ENCODE measurements at places on chromosomes 13 and 19.

DNA sequence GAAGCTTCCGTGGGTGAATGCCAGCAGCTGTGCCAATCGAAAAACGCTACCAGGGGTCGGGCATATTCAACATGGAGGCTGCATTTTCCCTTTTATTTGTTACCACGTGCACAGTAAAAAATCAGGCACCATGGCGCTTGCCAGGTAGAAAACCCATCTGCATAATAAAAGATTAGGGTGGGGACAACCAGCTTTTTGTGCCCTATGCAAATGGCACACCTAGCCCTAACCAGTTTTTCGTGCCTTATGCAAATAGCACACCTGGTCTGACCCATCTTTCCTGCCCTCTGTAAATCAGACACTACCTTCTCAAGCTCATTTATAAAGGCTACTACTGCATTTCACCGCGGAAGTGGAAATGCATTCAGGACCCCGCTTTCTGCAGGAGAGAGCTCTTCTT, 62.1 kb upstream of the FREM2 start:
- no peak for DNase-seq

DNA sequence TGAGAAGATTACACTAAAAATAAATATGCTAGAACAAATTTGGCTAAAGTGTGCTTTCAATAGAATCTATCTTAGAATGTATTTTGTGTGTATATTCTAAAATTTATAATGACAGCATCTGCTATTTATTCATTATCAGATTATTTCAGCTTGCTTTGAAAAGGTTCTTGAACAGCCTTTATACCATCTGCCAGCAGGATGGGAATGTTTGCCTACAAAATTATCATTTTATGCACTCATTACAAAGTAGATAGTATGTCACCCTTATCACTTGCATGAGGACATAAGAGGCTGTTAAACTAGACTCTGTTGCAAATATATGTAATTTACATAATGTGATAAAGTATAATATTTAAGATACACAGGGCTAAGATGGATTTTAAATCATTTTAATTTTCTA, 1286.9 kb upstream of the PCDH20 start:
- no peak for DNase-seq

DNA sequence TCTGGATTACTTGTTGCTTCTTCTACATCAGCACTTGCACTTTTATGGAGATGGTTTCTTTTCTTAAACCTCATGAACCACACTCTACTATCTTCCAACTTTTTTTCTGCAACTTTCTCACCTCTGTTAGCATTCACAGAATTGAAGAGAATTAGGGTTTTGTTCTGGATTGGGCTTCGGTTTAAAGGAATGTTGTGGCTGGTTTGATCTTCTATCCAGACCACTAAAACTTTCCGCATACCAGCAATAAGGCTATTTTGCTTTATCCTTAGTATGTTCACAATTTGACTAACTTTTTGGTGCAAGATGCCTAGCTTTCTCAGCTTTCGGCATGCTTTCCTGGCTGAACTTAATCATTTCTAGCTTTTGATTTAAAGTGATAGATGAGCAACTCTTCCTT, 666.7 kb upstream of the MIR17HG start:
- no peak for DNase-seq

- no peak for DNase-seq
Observed at GRCh38 chr13:67642657-67643056, 412.5 kb upstream of the PCDH9 start.

- no peak for DNase-seq
Observed at GRCh38 chr19:41707502-41707812, 969 bp upstream of the CEACAM5 start.

DNA sequence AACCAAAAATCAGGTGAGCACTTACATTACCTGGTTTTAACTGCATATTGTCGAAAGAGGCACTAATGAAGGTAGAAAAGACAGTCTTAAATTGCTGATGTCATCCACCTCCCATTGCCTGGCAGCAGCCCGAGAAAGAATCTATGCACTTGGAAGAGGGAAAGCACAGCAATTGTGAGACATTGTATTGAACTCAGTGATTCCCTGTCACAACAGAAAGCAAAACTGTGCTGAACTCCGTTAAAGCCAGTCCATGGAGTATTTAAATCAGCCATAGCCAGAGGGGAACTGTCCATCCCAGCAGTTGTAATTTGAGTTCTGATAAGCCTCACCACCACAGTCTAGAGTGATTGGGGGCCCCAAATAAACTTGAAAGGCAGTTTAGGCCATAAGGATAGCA, 466.6 kb upstream of the PCDH9 start:
- no peak for DNase-seq

DNA sequence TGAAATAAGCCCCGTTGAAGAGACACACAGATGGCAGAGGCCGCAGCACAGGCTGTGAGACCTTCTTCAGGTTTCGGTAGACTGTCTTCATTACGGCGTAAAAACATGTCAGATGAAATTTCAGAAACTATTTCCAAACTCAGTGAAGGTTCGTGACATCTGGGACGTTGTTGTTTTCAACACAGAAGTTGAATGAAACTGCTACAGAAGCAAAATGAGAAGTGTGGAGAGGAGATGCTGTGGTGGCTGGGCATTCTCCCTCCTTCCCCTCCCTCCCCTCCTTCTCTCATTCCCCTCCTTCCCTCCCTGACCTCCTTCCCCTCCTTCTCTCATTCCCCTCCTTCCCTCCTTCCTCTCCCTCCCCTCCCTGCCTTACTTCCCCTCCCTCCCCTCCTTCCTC, 113.6 kb downstream of the ATP11A start:
- DNase-seq: no peak

DNA sequence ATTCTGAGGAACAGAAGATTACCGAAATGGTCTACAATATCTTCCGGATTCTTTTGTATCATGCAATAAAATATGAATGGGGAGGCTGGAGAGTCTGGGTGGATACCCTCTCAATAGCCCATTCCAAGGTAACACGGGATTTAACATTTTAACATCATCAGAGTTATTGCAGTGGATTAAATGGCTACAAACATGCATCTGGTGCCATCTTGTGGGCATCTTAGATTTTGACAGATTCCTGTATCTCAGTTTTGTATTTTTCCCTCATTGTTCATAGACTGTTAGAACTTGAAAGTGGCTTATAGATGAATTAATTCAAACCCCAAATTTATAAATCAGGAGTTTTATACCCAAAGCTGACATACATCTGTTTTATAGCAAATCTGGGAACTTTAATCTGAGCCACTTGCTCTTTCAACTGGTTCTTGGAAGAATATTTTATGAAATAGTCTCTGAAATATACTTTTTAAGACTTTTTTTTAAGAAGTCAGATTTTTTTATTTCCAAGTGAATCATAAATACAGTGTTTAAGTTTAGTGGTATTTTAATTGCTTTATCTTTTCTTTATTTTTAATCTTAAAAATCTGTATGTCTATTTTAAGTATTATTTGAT, 215.2 kb downstream of the NBEA start:
- DNase-seq: no peak

GRCh38 chr19:7792281-7792680, 29.2 kb downstream of the CLEC4M start:
- no peak for DNase-seq

DNA sequence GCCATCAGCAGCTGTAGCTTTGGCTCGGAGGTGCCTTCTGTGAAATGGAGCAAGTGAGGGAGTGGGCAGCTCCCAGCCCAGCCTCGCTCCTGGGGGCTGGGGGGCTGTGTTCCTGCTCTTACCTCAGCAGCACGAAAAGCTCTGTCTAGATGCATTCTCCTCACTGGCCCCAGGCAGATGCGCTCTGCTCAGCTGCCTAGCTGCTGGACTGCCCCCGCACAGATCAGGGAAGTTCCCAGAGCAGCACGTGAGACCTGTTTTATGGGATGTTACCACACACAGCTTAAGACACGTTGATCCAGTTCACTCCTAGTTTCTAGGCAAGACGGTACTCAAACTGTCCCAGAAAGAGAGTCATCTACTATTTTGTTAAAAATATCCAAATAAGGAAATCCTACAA, 13.6 kb downstream of the LCP1 start:
- peak; percentile 53 for DNase-seq

DNA sequence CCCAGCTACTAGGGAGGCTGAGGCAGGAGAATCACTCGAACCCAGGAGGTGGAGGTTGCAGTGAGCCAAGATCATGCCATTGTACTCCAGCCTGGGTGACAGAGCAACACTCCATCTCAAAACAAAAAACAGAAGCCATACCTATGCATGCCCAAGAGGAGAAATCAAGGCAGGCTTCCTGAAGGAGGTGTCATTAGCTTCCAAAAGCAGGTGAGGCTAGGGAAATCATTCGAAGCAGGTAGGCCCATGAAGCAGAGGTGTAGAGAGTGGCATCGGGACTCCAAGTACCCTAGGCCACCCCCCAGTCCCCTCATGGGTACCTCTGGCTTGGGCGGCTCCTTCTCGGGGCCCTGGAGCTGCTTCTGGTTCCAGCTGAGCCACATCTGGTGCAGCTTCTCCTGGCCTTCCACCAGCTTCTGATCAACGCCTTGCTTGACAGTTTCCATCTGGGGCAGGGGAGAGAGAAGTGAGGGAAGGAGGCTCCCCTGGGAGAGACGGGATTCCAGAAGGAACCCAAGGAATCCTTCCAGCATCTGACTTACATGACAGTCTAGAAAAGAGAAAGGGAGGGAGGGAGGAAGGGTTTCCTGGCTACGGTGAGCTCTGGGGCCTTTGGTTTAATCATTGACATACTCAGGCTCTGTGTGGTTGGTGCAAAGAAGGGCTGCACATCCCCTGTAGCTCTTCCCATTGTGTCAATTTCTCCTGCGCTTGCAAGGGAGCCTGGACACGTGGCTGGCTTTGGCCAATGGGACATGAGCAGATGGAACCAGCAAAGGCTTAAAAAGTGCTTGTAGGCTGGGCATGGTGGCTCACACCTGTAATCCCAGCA, 13.1 kb upstream of the TICAM1 start:
- DNase-seq: no peak

DNA sequence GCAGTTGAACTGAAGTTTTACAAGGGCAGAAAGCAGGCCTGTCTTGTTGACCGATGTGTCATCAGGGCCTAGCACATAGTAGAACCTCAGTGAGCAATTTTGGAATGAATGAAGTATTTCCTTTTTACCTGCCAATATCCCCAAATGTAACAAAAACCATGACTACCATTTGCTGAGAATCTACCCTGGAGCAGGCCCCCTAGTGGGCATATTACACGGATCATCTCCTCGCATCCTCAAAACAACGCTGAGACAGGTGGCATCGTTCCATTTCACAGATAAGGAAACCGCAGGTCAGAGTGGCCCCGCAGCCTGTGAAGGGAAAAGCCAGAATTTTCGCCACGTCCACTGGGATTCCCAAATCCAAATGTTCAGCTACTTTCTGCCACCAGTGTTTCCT, 77.9 kb downstream of the CACNA1A start:
- DNase-seq: peak; percentile 2

- no peak for DNase-seq
Observed at GRCh38 chr19:47509973-47510372, 4.9 kb downstream of the NAPA start.

DNA sequence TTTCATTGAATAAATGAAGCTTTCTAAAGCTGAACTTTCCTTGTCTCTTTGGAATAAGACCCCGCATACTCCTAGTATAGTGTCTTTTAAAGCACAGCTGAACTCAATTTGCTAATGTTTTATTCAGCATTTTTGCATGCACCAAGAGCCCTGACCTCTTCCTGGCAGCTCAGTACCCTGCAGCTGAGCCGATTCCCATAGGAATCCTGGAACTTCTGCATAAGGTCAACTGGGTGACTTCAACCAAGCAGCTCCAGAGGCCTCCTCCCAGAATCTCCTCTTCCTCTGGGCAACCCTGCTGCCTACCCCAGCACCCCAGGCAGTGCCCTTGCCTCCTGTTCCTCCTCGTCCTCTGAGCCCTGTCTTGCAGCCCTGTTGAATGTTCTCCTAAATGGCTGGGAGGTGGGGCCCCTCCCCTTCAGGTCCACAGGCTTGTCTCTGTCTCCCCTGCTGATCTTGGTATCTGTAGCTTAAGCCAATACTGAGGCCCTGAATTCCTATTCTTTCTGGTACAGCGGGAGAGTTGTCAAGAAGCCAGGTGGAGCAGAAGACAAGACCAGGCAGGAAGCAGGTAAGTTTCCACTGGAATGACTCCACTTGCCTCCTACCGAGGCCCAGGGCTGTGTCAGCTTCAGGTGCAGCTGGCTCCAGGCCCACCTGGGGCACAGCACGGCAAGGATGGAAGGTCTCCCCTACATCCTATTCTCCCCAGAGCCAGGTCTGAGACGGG, 23.6 kb upstream of the CCDC124 start:
- DNase-seq: no peak

DNA sequence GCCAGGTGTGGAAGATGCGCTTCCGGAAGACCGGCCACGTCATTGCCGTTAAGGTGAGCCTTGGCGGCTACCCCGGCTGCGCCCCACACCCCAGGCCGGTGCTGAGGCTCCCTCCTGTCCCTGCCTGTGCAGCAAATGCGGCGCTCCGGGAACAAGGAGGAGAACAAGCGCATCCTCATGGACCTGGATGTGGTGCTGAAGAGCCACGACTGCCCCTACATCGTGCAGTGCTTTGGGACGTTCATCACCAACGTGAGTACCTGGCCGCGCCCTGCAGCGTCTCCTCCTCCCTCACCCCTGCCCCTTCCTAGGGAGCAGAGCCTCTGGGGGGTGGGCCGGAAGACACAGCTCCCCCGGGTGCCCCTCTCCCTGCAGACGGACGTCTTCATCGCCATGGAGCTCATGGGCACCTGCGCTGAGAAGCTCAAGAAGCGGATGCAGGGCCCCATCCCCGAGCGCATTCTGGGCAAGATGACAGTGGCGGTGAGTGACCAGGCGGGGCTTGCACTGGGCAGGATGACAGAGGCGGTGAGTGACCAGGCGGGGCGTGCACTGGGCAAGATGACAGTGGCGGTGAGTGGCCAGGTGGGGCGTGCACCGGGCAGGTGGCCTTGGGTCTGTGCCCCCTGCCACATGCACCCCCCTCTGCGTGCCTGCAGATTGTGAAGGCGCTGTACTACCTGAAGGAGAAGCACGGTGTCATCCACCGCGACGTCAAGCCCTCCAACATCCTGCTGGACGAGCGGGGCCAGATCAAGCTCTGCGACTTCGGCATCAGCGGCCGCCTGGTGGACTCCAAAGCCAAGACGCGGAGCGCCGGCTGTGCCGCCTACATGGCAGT, 4.1 kb upstream of the TGFBR3L start:
- no peak for DNase-seq

DNA sequence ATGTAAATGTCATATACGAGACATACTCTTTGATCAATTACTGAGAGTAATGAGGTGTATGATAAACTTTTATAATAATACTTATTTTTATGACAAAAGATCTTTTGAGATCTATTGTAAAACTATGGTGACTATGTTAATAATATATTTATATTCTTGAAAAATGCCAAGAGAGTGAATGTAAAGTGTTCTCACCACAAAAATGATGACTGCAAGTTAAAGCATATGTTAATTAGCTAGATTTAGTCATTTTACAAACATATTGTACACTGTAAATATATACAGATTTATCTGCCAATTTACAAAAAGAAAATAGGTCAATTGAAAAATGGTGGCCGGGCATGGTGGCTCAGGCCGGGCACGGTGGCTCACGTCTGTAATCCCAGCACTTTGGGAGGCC, 81.0 kb downstream of the GPC6 start:
- DNase-seq: no peak

GRCh38 chr19:45523642-45524256, 16.5 kb downstream of the VASP start:
- peak; percentile 64 for DNase-seq

GRCh38 chr13:87093399-87093798, 577.8 kb upstream of the SLITRK5 start:
- DNase-seq: no peak
